ENCODE measurements at places on chromosomes 5 and 9.

DNA sequence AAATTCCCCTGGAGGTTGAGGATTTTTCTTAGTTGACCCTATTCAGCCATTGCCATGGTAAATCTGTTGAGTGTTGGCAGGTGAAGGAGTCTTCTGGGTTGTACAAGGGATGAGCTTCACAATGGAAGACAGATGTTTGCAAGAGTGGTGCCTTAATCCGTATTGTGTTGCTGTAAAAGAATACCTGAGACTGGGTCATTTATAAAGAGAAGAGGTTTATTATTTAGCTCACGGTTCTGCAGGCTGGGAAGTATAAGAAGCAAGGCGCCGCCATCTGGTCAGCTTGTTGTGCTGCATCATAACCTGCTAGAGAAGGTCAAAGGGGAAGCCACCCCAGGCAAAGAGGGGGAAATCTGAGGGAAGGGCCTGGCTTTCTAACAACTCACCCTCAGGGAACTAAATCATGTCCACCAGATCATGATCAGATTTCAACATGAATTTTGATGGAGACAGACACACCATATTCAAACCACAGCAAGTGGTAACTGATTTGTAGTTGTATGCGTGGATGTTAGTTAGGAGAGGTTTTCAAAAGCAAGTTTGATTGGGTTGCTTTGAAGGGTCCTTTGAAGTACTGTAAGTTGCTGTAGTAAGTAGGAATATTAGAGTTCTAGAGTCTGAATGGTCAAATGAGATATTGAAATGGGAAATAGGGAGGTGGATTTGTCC lies 2.5 kb downstream of the TNPO1 start:
- DNase-seq, result peak; percentile 5

DNA sequence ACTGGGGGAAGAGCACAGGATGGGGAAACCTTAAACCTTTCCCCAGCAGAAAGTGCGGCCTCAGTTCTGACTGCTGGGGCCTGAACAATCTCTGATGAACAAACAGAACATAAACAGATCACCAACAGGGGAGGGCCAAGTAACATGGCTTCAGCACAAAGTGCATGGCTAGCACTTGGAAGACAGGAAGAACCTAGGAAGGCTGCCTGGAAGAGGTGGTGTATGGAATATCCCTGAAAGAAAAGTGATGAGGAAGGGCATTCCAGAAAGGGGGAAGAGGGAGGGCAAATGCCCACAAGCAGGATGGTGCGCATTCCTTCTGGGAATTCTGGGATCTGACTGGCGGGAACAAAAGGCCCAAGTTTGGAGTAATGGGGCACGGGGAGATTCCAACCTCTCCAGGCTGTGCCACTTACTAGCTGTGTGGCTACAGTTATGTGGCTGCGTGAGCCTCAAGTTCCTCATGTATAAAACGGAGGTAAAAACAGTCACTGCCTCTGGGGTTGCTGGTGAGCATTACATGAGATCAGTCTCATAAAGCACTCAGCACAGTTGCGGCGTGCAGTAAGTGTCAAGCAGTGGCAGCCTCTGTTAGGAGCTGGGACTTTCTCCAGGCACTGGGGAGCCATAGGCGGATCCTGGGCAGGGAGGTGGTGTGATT lies 1.6 kb downstream of the PDGFRB start:
- DNase-seq, result no peak

- no peak for DNase-seq
Measured at GRCh38 chr5:176497852-176498251, 39.4 kb downstream of the RNF44 start.

GRCh38 chr5:135488727-135489465 lies 36.7 kb upstream of the TIFAB start:
- DNase-seq, result no peak

- DNase-seq, result no peak
Measured at GRCh38 chr9:113638490-113638889, 175.0 kb downstream of the RGS3 start.

- no peak for DNase-seq
Measured at GRCh38 chr5:154514331-154514730, 36.3 kb upstream of the HAND1 start.
